ENCODE measurements at places on chromosomes 12 and 14. TPM values are rescaled to one million over a fixed set of nuclear protein-coding genes. Genes with fewer than 3 reads are reported as not detected.

GRCh38 chr12:121062391-121063045 is 23.5 kb upstream of the OASL start:
- DNase-seq: no peak

- DNase-seq: no peak
Observed at GRCh38 chr14:105939810-105940508, 413.6 kb downstream of the TMEM121 start.

The TRPV4 gene
- 0.35 TPM for total RNA-seq

- DNase-seq: no peak
Observed at GRCh38 chr14:93977790-93978581, 1.6 kb upstream of the ASB2 start.

- DNase-seq: no peak
Observed at GRCh38 chr14:104750056-104750752, 2.7 kb upstream of the SIVA1 start.

DNA sequence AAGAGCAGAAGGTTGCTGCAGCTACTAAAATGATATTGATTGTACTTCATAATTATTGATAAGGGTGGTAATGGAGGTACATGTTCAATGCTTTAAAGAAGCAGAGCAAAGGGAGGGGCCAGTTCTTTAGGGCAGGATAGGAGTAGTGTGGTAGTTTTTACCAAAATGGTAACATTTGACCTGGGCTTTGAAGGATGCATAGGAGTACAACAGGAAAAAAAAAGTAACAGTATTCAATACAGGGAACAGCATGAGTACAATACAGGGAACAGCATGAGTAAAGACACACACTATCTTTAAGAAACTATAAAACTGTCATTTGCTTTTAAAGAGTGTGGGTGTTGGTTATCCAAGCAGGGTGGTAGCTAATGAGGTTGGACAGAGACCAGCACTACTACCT is 215.0 kb upstream of the CRY1 start:
- DNase-seq: no peak

- no peak for DNase-seq
Observed at GRCh38 chr12:115385141-115385540, 701.2 kb upstream of the TBX3 start.

DNA sequence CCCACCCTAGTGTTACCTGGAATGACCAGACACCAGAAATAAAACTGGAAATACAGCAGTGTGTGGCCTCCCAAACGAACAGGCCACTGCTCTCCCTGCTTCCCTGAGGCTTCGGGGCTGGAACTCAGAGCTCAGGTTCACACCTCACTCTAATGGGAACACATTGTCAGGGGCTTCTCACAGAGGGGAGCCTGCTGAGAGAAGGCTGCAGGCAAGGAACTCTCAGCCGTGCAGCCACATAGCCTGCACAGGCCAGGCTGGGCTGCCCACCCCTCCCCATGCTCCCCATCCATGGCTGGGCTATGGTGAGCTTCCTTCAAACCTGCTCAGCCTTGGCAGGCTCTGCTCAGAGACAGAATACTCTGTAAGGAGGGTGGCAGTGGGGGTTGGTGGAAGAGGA is 302.5 kb downstream of the EMP1 start:
- no peak for DNase-seq

The CISTR gene
- not detected for total RNA-seq

DNA sequence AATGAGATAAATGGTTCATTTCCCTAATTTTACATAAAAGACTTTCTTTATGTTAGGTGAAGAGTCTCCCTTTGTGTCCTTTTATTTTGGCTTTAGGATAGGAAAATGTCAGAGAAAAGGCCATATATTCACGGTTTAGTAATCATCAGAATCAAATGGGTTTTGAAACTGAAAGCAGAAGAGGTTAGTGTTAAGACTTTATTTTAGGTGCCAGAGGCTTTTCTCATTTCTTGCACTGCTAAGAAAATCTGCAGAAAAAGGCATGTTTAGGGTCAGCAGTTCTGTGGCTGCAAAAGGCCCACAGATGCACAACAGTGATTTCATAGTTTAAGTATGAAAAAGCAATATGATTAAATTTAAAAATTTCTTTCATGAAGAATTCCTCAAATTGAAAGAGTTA is 80.4 kb upstream of the SINHCAF start:
- no peak for DNase-seq

GRCh38 chr12:3896801-3897351 is 23.7 kb upstream of the PARP11 start:
- DNase-seq: no peak

The PLA2G1B gene
- 0.87 TPM for total RNA-seq

GRCh38 chr14:91744068-91744480 is 12.2 kb upstream of the CATSPERB start:
- DNase-seq: no peak

GRCh38 chr12:103589517-103589916 is 2.4 kb downstream of the STAB2 start:
- no peak for DNase-seq

DNA sequence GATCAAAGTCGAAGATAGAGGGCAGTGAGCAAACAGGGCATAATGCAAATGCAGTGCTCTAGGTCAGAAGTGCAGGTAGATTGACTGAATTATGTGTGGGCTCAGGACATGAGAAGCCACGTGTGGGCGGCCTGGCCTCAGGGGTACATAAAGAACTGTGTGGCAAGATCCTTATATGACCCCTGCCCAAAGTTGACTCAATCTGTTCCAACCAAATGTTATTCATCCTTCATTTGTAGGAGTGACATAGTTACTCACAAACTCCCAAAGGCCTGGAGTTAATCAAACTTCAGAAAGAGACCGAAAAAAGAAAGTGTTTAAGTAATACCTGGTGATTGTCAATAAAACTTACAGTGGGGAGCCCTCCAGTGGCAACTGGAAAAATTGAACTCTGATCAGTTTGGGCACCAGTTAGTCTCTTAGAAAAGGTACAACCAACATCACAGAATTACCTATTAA is 150.4 kb upstream of the FAR2 start:
- DNase-seq: peak; percentile 3

GRCh38 chr14:68662392-68662791 is 130.5 kb downstream of the ZFP36L1 start:
- no peak for DNase-seq

GRCh38 chr14:59116984-59117415 is 71.5 kb upstream of the DAAM1 start:
- no peak for DNase-seq

DNA sequence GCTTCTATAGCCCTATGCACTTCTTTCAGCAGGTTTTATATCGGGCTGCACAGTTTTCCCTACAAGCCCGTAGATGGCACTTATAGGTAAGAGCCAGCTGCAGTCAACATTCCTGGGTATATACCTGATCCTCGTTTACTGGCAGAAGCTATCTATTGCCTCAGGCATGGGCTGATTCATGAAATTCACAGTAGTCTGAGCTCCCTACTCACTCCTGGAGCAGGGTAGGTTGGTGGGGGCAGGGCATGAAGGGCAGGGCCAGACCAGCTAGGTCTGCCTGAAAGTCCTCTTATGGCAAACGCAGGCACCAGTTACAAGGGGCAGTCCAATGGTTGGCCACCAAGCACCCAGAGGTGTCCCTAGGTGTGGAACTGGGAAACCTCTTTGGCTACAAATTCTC is 345.8 kb downstream of the RPS29 start:
- no peak for DNase-seq

DNA sequence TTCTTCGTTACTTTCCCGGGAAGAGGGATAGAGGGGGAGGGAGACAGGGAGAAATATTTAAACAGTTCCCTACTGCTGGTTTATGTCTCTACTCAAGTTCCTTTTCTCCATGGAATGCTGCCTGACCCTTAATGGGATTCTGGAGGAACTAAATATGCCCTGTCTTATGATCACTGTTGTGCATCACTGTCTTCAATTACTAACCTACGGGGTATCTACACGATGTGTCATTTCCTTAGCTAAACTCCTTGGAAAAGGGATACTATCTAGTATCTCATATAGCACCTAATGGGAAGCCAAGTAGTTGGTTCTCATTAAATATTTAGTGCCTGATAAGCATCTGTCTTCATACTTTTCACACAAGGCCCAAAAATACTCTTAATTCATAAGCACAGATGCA is 37.5 kb upstream of the FBLN5 start:
- no peak for DNase-seq

The MFAP5 gene
- not detected for total RNA-seq

GRCh38 chr14:63633801-63634200 is 7.9 kb downstream of the WDR89 start:
- no peak for DNase-seq

- no peak for DNase-seq
Observed at GRCh38 chr14:34090451-34090850, 139.6 kb upstream of the EGLN3 start.

- no peak for DNase-seq
Observed at GRCh38 chr12:5242440-5242839, 189.5 kb upstream of the NTF3 start.

The SLC39A2 gene
- 0.11 TPM for total RNA-seq

DNA sequence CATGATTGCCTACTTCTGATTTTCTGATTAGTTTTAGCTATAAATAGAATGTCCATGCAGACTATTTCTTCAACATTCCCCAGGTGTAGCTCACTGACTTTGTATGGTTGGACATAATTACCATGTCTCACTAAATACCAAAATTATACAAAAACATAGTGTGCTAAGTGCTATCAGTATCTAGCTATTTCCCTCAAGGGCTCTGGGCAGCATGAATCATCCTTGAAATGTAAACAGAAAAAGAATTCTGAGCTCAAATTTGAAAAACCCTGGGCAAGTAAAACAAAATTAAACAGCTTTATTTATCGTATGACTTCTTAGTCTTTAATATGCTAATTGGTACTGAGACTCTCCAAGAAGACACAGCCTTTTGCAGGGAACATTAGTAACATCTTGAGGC is 82.9 kb downstream of the SPATA7 start:
- DNase-seq: no peak

DNA sequence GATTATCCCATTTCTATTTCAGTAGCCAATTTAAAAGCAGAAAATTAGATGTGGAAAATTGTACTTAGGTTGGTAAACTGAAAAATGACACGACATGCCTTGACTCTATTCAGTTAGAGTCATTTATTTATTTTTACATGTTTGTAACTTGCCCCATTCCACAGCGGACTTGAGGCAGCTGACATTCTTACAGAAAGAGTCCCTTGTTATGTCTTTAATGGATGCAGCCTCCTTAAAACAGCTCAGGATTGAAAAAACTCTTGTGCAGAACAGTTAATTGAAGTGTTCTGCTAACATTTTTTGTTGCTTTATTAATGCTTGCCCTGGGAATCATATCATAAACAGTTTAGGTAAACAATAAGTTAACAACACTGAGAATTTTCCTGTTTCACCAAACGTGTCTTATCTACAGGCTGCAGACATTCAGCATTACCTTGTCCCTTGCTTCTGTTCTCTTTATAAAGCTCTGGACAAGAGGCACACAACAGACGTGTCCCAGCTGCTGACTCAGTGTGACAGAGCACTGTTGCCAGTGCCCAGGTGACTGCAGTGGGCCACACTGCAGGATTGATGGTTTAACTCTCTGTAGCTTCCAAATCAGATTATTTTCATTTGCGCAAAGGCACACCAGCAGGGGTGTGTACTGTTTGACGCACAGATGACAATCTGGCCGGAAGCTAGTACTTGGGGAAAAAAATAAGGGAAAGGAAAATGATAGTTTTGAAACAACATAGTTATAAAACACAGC is 101.6 kb downstream of the PELI2 start:
- no peak for DNase-seq

- DNase-seq: no peak
Observed at GRCh38 chr14:91396013-91396660, 21.5 kb downstream of the CCDC88C start.

The RTL1 gene
- 0.04 TPM for total RNA-seq

GRCh38 chr14:55446833-55447232 is 6.4 kb upstream of the TBPL2 start:
- no peak for DNase-seq

- DNase-seq: no peak
Observed at GRCh38 chr14:60506462-60506984, 2.4 kb upstream of the SIX6 start.

The KCNMB4 gene
- 0.84 TPM for total RNA-seq

The OAS2 gene
- 0.44 TPM for total RNA-seq

DNA sequence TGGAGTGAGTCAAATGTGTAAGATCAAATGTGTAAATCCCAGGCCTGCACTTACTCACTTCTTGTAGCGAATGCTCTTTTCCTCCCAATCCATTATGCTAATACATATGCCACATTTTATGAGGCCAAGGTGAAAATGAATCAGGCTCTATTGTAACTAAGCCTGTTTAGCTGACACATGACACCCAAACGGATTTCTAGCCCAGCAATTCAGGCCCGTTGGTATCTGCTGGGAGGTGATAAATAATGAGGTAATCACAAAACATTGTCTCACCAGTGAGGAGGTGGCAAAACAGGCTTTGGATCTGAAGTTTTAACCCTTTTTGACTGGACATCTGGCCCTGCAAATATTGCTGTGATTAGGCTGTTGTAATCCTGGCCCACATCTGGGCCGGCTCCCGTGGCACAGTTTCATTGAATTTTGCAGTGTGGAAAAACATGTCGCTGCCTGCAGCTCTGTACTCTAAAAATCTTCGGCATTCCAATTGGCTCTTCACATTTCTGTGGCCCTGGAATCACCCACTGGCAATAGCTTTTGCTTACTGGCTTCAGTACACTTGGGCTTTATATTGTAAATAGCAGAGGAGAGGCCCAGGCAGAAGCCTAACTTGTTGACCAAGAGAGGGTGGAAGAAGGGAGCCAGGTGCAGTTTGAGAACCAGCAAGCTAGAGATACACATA is 106.1 kb downstream of the PAX9 start:
- no peak for DNase-seq

GRCh38 chr12:105672121-105672975 is 341.9 kb downstream of the C12orf75 start:
- DNase-seq: no peak

GRCh38 chr12:64566831-64567517 is 43.3 kb upstream of the RASSF3 start:
- DNase-seq: no peak

DNA sequence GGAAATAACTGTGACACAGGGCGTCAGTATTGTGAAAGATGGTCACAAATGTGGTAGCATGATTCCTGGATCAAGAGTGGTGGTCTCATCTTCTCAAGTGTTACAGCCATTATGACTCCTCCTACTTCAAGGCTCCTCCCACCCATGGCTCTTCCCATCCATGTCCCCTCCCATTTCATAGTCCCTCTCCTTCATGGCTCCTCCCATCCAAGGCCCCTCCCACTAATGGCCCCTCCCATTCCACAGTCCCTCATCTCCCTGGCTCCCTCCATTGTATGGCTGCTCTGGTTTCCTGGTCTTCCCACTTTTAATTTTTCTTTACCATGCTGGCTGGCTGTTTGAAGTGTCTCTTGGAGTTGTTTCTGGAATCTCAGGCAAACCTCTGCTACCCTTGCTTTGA is 1375.2 kb upstream of the TMEM132C start:
- DNase-seq: no peak

The FAR2 gene
- total RNA-seq: not detected

The PLCZ1 gene
- not detected for total RNA-seq

GRCh38 chr12:91382081-91382543 is 199.5 kb upstream of the DCN start:
- peak; percentile 37 for DNase-seq

- no peak for DNase-seq
Observed at GRCh38 chr14:91750634-91751198, 18.8 kb upstream of the CATSPERB start.
